8988T (cell line): ENCODE measurements at places on chromosomes 7 and 10.

DNA sequence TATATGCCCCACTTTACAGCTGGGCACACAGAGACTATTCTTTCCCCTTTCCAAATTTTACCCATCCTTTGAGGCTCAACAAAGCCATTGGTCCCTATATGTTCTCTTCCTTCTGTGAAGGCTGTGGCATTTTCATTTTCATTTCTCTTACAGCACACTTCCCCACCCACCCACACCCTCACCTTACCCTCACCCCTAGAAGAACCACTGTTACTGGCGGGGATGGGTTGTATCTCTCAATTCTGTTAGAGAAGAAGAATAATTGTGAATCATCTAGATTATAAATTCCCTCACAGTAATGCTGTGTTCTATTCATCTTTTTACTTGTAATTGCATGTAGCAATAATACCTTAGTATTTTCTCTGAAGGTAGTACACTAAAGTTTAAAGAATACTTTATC is 10.2 kb upstream of the CCDC71L start:
- DNase-seq, result no peak

- no peak for DNase-seq
These were observed 5.7 kb downstream of the CYTH3 start for GRCh38 chr7:6266699-6267098.

GRCh38 chr10:124032971-124033886 is 60.2 kb downstream of the CHST15 start:
- DNase-seq, result no peak

DNA sequence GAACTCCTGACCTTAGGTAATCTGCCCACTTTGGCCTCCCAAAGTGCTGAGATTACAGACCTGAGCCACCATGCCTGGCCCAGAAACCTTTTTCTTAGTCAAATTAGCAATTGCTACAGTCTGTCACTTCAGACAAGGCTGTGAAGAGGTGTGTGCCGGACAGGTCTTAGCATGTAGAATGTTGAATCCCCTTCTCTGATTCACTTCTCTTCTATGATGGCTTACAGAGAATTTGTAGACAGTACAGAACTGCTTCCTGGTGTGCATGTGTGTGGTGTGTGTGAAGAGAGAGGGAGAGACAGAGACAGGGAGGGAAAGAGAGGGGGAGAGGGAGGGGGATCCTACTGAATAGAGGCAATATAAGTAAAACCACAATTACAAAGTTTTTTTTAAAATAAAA is 150.4 kb downstream of the PARD3 start:
- DNase-seq, result no peak

DNA sequence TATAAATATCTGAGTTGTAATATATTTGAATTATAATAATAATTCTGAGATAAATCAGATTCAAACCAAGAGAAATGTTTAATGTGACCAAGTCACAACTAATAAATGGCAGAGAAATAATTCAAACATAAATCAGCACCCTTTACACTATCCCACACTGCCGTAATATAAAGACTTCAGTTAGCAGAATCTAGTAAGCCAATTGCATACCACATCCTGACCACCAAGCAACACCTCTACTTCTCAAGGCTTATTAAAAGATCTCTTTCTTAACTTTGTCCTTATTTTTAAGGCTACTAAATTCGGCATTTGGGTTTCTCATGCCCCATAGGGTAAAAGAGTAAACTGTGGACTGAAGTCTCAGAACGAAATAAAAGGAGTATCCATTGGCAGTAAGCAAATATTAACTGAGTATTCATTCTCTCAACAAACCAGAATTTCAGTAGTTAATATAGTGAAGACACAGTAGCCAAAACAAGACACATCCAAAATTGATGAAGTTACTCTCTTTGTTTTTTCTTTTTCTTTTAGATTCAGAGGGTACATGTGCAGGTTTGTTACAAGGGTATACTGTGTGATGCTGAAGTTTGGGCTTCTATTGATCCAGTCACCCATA is 14.8 kb downstream of the ACBD5 start:
- no peak for DNase-seq

GRCh38 chr7:129642871-129643549 is 31.5 kb downstream of the NRF1 start:
- no peak for DNase-seq

DNA sequence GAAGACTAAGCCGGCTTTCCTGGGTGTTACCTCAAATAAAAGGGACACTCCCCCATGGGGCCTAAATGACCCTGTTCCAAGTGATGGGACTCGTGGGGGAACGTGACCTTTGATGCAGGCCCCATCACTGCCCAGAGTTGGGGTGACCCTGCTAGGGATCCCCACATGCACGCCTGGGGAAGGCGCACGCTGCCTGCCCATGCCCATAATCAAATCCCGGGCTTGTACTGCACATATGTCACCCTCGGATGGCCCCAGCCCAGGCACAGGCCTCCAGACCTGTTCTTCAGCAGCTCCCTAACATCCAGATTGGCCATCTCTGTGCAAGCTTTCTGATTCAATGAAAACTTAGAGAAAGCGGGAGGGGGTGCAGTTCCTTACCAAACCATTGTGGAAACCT is 14.7 kb downstream of the EBF3 start:
- no peak for DNase-seq

- no peak for DNase-seq
These were observed 61.1 kb downstream of the FOXI2 start for GRCh38 chr10:127798111-127798510.

DNA sequence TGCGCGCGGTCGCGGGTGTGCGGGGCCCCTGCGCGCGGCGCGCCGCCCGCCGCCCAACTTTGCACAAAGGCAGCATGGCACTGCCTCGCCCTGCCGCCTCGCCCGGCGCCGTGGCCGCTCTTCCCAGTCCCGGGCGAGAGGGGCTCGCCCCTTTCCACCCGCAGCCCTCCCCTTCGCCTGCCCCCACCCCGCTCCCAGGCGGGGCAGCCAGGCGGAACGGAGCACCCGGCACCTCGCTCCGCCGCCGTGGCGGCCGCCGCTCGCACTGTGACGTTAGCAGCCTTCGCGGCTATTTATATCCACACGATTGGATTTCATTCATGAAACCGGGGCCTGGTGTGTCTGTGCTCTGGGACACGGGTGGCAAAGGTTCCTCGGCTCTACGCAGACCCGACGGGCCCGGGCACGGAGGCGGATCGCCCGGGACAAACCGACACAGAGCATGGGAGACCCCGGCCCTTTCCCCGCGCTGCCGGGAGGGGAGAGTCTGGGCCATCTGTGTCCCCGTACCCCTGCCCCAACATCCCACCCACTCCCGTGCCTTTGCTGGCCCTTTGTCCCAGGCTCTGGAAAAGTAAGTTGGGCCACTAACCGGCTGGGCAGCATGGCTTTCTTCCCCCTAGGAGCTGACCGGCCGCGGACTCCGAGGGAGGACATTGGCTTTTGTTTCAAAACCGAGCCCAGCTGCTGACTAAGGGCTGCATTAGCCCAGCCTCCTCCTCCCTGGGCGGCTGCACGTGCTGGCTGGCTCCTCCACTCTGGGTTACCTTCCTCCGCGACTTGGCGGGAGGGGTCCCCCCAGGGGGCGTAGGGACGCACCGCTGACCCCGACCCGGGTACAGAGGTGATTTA is at the start of gene RHOBTB1:
TSS of gene RHOBTB1 (minus strand) at position 128 of the 852 bp plus-strand sequence. CDS start 32,643 bp downstream, outside the sequence.
- DNase-seq, result peak; percentile 32

DNA sequence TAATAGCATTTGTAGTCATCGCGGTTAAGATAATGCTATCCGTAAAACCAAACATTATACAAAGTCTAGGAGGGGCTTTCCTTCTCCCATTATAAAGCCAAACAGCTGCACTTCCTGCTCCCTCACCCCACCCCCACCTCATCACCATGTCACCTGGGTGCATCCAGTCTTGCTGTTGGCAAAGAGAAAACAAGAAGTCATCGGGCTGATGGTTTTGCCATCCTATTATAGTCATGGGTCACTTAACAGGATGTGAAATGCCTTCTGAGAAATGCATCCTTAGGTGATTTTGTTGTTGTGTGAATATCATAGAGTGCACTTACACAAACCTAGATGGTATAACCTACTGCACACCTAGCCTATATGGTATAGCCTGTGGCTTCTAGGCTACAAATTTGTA is 157.0 kb downstream of the BMPER start:
- no peak for DNase-seq

DNA sequence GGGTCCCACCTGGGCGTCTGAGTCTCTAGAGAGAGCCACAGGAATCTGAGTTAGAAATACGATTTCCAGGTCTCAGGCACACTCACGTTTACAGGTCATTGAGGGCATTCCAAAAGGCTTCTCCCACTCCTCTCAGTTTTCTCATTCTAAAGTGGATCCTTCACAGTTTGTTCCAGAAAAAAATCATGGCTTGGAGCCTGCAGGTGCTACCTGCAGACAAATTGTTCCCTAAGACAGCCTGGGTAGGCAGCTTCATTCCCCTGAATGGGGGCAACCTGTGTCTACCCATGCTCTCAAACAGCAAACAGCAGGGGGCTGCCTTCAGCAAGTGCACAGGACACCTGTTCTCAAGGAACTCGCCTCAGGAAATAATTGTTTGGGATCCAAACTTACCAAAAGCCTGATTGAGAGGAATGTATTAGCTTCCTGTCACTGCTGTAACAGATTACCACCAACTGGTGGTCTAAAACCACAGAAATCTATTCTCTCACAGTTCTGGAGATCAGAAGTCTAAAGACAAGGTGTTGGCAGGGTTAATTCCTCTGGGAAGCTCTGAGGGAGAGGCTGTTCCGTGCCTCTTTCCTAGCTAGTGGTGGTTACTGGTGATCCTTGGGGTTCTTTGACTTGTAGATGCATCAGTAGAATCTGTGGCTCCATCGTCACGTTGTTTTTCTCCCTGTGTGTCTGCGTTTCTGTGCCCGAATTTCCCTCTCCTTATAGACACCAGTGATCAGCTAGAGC is 117.2 kb downstream of the RAB11FIP2 start:
- DNase-seq, result no peak

DNA sequence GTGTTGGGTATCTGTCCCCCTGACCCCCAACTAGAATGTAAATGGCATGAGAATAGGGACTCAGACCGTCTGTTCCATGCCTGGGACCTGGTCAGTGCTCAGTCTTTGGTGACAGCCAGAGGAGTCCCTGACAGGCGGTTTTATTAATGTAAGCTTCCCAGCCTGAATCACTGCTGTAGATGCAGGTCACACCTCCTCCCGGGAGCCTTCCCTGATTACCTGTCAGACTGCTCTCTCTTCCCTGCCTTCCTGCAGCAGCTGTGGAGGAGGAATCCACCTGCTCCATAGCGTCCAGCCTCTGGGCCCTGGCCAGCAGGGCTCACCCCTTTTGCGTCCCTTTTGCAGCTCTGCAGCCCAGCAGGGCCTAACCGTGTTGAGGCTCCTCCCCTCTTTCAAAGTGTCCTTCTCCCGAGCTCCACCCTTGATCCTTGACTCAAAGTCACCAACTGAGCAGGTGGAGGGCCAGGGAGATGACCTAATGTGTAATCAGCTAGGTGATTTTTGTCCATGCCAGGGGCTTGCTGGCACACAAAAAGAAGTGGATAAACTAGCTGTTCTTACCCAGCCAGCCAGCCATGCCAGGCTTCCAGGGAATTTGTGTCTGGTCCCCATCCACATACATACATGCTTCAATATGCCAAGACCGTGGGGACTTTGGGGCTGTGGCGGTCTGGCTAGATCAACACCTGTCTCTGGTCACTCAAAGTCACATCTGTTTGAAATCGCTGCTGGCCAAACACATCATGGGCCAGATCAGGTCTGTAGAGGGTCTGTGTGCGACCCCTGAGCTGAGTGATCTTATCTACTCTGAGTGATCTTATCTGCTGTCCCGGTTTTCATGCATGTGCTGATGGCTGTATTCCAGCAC is 195.1 kb downstream of the CCDC3 start:
- DNase-seq, result no peak

- DNase-seq, result no peak
These were observed 10.8 kb upstream of the VSIR start for GRCh38 chr10:71783917-71784678.

DNA sequence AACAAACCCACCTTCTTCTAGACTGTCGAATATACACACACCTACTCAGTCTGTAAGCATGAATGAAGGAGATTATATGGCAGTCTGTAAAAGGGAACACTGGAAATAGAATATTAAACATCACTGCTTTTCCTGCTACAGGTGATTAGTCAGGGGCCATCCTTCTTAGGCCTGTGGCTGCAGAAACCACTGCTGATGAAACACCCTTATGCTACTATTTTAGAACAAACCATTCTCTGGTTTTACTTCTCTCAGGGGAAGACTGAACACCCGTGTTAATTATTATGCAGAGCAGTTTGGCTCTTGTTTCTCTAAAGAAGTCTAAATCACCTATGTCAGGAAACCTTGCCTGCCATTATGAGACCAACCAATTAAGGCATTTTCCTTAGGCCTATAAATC is 351.1 kb upstream of the KLF6 start:
- DNase-seq, result no peak

- no peak for DNase-seq
These were observed 103.7 kb upstream of the AOAH start for GRCh38 chr7:36827726-36828703.

DNA sequence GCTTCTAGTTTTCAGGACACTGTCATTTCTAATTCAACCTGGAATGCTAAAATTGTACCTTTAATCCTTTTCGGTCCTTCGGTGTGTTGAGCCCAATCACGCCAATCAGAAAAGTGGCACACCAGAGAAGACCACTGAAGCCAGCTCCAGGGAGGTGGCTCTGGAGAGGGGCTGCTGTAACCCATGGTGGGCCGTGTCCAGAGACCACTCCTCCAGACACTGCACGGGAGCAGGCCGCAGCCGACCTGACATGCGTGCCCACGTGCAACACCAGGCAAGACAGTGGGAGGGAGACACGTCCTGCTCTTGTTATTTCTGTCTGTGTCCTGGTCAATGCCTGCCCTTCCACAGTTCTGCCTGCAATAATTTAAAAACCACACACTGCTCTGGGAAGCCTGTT is 246.1 kb downstream of the ZMYND11 start:
- DNase-seq, result no peak
